Daoy (cell line): ENCODE measurements at places on chromosomes 16 and 17. TPM values are rescaled to one million over a fixed set of nuclear protein-coding genes. Genes with fewer than 3 reads are reported as not detected.

DNA sequence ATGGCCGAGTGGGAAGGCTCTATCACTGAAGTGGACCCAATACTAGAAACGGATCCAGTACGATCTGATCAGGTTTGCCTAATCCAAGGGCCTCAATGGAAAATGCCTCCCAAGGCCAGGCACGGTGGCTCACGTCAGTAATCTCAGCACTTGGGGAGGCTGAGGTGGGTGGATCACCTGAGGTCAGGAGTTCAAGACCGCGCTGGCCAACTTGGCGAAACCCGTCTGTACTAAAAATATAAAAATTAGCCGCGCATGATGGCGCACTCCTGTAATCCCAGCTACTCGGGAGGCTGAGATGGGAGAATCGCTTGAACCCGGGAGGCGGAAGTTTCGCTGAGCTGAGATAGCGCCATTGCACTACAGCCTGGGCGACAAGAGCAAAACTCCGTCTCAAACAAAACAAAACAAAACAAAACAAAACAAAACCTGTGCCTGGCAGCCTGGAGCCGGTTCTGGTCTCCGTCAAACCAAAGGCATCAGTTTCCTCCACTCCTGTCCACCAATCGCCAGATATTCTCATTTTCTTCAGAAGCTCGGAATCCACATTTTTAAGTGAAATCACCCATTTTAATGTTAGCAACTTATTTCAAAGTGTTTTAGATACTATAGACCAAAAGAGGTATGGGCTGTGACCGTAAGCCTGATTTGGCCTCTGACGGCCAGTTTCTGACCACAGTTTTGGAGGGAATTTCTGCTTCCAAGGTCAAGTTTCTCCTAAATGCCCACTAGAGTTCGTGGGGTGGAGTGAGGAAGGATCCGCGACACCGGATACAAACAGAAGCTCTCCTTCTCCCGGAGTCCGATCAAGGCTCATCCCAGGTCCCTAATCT, 664 bp downstream of the NQO1 start:
- no peak for DNase-seq

DNA sequence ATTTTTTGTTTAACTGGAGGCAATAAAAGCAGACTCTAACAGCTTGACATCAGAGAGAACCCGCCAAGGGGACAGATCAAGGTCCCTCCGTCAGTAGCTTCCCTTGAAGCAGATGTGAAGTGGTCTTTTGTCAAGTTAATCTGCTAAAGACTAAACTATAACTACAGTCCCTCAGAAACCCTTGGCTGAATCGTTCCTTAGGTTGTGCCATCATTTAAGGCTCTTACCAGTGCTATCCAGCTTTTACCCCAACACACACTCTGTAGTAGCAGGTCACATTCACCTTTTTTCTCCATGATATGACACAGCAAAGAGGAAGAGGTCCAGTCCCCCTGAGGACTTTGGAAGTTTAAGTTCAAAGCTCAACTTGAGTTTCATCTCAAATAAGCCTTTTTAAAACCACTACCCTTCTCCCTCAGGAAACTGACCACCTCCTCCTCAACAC, 49.7 kb downstream of the ERN1 start:
- no peak for DNase-seq

- DNase-seq = peak; percentile 63
Measured at GRCh38 chr17:7363311-7363710, 8.4 kb downstream of the TMEM95 start.

Gene ATP6V0C
- total RNA-seq = 19.9 and 31.2 TPM in 2 replicates

Gene KRT23
- total RNA-seq = not detected in 2 replicates
